NCI-H1048 (cell line): ENCODE measurements at places on chromosomes 16 and 17.

DNA sequence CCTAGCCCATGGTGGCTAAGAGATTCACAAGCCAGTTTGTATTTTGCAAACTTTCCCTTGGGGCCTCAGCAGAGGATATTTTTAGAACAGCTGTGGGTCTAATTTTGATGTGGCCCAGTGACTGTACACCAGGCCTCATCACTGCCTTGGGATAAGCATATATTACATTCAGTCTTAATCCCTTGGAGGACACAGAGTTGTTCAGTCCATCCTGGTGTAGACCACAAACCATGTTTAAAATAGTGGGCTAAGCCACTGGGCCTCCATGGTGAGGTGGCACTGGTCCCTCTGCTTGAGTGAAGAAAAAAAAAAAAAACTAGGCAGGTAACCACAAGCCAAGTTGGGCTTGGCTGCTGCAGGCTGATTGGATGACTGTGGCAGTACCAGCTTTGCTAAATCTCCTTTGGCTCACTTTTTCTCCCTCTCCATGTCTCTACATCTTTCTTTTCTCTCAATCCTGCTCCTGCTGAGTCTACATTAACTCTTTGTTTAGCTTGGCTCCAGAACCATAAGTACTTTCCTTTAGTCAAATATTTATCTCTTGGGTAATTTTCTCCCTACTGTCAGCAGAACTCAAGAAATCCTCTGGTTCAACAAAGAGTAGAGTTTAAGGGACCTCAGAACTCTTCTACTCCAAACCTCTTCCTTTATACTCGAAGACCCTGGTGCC lies 120.0 kb upstream of the TBX2 start:
- no peak for DNase-seq

- no peak for DNase-seq
These were observed 3.0 kb downstream of the RHBDF2 start for GRCh38 chr17:76497979-76498875.

GRCh38 chr17:12706070-12706469 lies 40.4 kb downstream of the MYOCD start:
- no peak for DNase-seq

- DNase-seq, result peak; percentile 57
These were observed 184.8 kb upstream of the ZFHX3 start for GRCh38 chr16:73232555-73233328.

DNA sequence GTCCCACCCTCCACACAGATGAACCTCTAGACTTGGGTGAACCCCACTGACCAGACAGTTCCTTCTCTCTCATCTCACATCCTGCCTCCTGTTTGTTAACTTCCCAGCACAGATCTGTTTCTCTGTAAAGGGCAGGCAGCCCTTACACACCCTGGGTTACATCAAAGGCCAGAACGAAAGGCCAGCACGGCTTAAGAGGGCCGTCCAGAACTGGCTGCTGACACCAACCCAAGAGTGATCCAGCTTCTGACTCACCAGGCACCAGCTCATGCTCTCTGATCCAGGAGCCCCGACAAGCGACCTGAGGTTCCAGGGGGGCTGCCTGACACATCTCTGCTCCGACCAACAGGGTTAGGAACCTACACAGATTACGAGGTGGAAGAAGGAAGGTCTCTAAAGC lies 86.9 kb downstream of the MRM3 start:
- DNase-seq, result no peak

GRCh38 chr17:81986606-81987005 lies 9.2 kb downstream of the ASPSCR1 start:
- no peak for DNase-seq

- no peak for DNase-seq
These were observed 15.5 kb upstream of the USP22 start for GRCh38 chr17:21058098-21058893.
